ENCODE measurements at places on chromosomes 6 and 20.

- no peak for DNase-seq
Measured at GRCh38 chr6:15538106-15538505, 124.7 kb downstream of the DTNBP1 start.

DNA sequence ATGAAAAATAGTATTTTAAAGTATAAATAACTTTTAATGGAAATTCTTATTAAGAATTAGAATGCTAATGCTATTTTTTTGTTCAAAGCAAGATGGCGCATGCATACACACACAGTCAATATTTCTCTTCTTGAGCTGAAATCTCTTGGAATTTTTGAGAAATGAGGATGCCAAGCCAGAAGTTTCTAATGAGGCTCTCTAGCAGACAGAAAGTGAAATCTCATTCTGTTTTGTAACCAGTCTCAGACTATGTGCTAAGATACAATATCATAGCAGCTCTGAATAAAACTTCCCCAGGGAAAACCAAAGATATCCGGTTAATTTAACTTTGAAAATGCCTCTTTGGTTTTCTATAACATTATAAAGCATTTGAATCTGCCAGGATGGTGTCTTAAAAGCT, 97.2 kb upstream of the HDAC2 start:
- DNase-seq: no peak

DNA sequence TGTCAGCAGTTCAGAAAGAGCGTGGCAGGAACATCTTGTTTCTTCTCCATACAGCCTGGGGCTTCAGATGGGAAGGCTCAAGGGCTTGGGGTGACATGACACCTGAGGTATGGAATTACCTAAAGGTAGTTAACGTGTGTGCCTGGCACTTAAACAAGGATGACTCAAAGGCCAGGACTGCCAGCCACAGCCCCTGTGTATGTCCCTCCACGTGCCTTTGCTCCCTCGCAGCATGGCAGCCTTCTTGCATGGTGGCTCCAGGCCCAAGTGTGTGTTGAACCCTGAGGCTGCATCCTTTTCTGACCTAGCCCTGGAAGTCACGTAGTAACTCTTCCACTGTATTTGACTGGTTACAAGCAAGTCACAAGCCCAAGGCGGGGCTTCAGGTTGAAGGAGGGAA, 33.6 kb upstream of the MYL9 start:
- no peak for DNase-seq

GRCh38 chr6:14857501-14857900, 388.4 kb upstream of the JARID2 start:
- no peak for DNase-seq

GRCh38 chr6:79335133-79335674, 100.7 kb upstream of the HMGN3 start:
- no peak for DNase-seq

- DNase-seq: no peak
Measured at GRCh38 chr20:46361811-46362210, 44.6 kb downstream of the ELMO2 start.

- DNase-seq: no peak
Measured at GRCh38 chr6:89154131-89154530, 8.3 kb downstream of the PM20D2 start.

DNA sequence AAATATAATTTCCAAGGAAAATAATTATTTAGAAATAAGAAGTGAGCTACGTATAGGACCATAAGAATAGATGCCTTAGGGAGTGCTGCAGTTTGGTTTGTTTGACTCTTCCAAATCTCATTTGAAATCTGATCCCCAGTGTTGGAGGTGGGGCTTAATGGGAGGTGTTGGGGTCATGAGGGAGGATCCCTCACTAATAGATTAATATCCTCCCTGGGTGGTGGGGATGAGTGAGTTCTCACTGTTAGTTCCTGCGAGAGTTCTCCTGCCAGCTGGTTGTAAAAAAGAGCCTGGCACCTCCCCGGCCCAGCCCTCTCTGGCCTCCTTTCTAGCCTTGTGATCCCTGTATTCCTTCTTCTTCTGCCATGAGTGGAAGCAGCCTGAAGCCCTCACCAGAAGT, 69.3 kb downstream of the RCAN2 start:
- no peak for DNase-seq

GRCh38 chr6:137964876-137965275, 97.8 kb downstream of the TNFAIP3 start:
- DNase-seq: no peak

DNA sequence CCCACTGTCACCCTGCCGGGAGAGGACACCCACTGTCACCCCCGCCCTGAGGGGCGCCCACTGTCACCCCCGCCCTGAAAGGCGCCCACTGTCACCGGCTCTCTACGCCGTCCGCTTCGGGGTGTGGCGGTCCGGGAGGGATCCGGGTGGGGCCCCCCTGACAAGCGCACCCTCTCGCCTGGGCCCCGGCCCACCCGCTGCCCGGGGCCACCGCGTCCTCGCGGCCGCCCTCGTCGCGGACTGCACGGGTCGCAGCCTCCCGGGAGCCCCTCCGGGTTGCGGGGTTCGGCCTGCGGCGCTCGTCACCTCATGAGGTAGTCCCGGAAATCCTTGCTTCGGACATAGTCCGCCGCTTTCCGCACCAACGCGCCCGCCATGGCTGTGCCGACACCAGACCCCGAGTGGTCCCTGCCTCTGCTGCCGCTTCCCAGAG, 224 bp downstream of the MPC1 start:
- DNase-seq: no peak

DNA sequence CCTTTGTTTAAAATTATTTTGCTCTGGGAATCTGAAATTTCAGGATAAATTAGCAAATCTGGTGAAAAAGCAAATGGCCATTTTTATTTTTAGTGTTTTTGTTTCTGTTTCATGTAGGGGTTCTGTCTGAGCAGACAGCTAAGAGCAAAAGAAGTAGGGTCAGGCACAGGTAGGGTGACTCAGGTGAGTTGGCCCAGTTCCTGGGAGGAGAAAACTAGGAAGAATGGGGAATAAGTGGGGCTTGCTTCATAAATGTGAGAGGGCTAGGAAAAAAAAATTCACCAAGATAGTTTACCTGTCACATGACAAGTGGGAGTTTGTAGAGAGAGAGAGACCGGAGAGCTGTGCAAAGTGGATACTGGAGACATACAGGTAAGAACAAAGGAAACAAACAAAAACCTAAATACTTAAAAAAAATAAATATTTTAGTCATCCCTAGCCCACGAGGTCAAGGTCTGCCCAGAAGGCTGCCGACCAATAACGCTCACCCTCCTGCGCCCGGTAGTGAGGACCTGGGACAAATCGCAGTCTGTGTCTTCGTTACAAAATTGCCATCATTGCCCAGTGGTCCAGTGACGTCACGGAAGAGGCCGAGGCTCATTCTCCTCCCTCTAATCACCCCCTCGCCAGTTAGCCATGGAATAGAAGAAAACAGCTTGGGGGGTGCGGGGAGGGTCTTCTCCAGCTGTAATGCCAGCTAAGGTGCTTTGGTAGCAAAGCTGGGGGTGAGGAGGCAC, 2.3 kb downstream of the THBD start:
- peak; percentile 37 for DNase-seq

- DNase-seq: no peak
Measured at GRCh38 chr20:12916699-12917098, 92.1 kb upstream of the SPTLC3 start.
